Ovary (tissue), 10 donors: ENCODE measurements at places on chromosomes 2 and 18. TPM values are rescaled to one million over a fixed set of nuclear protein-coding genes. Genes with fewer than 3 reads are reported as not detected.

DNA sequence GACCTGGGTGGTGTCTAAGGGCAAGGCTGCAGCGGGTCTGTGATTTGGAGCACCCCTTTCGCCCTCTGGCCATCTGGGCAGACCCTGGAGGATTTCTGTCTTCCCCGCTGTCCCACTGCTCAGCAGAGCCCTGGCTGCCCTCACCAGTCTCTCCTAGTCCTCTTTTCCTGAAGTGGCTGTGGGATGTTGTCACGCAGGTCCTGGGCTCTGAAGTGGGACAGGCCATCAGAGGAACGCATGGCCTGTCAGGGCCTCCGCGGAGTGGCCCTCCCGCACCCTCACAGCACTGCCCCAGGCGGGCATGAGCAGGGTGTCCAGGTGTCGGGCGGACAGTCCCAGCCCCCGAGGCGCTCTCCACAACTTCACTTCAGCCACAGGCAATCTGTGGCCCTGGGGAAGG, 1.1 kb upstream of the TMEM185B start:
- no peaks in the 10 kb centered on the region for H3K27me3 ChIP-seq
- no peak overlapping the region for H3K4me3 ChIP-seq
- no peak overlapping the region for H3K27ac ChIP-seq

DNA sequence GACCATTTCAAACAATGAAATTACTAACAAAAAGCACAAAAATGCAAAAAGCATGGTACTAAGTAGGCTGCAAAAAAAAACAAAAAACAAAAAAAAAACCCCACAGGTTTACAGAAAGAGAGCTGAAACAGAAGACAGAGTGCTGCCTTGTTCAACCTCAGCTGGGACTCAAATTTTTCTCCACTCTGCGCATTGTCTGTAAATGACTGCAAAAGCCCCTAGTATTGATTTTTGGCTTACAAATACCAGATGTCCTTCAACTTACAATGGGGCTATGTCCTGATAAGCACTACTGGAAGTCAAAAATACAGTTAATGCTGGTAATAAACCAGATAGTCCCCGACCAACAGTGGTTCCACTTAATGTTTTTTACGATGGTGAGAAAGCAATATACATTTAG, 42.2 kb downstream of the UBE2E3 start:
- no peak overlapping the region for H3K4me3 ChIP-seq
- peaks cover 1% of the 10 kb centered on the region for H3K4me1 ChIP-seq
- DNase-seq, result no peak
- H3K27me3 ChIP-seq, result no peaks in the 10 kb centered on the region
- no peak overlapping the region for H3K27ac ChIP-seq
- no peaks in the 10 kb centered on the region for H3K36me3 ChIP-seq

- H3K27me3 ChIP-seq, result no peaks in the 10 kb centered on the region
- DNase-seq, result no peak
These were observed 1076.7 kb upstream of the PIK3C3 start for GRCh38 chr18:40878371-40878770.

DNA sequence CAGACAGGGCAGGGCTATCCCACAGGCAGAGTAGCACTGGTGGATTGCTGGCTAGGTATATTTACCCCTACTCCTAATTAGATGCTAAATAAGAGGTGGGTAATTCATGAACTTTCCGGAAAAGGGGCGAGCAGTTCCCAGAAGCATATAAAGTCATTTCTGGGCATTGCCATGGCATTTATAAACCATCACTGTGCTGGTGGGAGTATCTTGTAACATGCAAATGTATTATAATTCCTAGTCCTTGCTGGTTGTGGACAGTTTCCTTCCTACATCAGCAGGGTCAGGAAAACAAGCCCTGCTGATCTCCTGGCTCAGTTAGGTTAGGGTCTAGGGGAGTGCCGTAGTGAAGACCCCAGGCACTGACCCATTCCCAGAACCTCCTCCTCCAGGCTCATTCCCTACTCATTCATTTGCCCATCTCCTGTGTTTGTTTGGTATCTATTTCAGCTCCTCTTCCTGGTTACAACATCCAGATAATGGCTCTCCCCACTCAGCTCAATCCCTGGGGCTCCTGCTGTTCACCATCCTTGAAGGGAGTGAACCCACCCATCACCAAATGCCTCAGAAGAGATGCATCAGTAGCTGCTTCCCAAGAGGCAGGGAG, 282.7 kb downstream of the SRBD1 start:
- H3K4me3 ChIP-seq, result no peak overlapping the region
- no peaks in the 10 kb centered on the region for H3K36me3 ChIP-seq
- no peaks in the 10 kb centered on the region for H3K27me3 ChIP-seq

- no peak overlapping the region for H3K27ac ChIP-seq
- H3K27me3 ChIP-seq, result no peaks in the 10 kb centered on the region
- DNase-seq, result no peak
- H3K36me3 ChIP-seq, result no peaks in the 10 kb centered on the region
- no peak overlapping the region for H3K4me3 ChIP-seq
These were observed 155.7 kb downstream of the CELF4 start for GRCh38 chr18:37409878-37410277.

DNA sequence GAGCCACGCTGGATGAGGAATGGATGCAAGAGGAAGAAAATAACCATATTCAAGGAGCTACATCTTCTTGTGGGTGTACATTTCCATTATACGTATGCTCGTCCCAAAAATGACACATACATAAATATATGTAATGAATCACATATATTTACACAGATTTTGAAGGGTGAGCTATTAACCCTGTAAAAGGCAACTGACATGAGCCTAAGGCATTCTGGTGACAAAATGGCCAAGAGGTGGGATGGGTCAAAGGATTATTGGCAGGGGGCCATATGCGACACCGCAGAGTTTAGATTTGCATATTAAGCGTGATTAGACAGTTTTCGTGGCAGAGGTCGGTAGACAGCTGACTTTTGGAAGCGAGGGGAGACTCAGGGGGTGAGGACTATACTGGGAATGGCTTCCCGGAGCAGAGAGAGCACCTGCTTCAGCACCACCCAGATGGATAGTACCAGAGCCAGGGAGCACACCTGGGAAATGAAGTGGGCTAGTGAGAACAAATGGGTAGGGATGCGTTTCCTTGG, 431 bp upstream of the CNRIP1 start:
- peaks cover 5% of the 10 kb centered on the region for H3K4me1 ChIP-seq
- H3K4me3 ChIP-seq, result peak overlapping the region; percentile 64
- peak; percentile 42 for DNase-seq
- no peaks in the 10 kb centered on the region for H3K36me3 ChIP-seq

DNA sequence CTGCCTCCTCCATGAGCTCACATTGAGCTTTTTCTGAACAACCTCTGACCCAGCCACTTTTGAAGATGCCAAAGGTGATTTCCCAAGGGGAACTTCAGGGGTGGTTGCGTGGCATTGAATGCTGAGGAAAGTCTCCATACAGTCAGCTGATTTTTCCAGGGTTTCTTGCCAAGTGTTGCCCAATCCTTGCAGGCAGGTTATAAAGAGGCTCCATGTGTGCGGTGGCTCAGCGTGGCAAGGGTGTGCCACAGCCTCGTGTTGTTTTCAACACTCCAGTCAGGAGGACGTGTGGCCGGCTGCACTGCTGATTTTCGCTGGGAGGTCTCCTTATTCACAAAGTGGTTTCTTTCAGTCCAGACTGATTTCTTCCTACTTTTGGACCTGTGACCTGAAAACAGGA, 81.4 kb upstream of the GATA6 start:
- no peak overlapping the region for H3K27ac ChIP-seq
- H3K36me3 ChIP-seq, result no peaks in the 10 kb centered on the region
- no peaks in the 10 kb centered on the region for H3K27me3 ChIP-seq
- H3K4me3 ChIP-seq, result no peak overlapping the region

DNA sequence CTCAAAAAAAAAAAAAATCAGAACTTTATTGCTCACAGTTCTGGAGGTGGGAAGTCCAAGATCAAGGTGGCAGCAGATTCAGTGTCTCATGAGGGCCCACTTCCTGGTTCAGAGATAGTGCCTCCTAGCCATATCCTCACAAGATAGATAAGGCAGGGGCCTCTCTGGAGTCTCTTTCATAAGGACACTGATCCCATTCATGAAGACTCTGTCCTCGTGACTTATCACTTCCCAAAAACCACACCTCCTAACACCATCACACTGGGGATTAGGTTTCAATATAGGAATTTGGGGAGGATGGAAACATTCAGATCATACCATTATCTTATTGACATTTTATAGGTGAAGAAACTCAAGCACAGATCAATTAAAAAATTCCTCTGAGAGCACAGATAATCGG, 61.1 kb downstream of the PDCL3 start:
- H3K36me3 ChIP-seq, result no peaks in the 10 kb centered on the region
- no peaks in the 10 kb centered on the region for H3K27me3 ChIP-seq
- H3K4me3 ChIP-seq, result no peak overlapping the region
- no peaks in the 10 kb centered on the region for H3K4me1 ChIP-seq
- no peak overlapping the region for H3K27ac ChIP-seq

GRCh38 chr2:118148809-118149208, 60.5 kb downstream of the INSIG2 start:
- H3K4me1 ChIP-seq, result no peaks in the 10 kb centered on the region
- H3K4me3 ChIP-seq, result no peak overlapping the region
- H3K27me3 ChIP-seq, result no peaks in the 10 kb centered on the region
- no peak for DNase-seq
- H3K36me3 ChIP-seq, result no peaks in the 10 kb centered on the region
- H3K27ac ChIP-seq, result no peak overlapping the region

DNA sequence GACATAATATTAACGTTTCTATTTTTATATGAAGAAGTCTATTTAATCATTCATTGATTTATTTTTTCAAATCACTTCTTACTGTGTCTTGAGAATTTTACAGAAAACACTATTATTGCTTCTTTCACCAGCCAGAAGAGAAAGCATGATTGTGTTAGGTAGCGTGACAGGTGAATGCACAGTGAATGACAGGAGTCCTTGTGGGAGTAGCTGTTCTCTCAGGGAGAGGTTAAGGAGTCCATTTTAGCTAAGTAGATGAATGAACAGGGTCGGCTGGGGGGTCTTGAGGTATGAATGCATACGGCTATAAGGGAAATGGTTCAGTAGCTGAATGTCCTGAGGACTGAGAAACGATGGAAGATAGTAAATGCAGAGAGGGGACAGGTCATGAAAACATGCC, 56.2 kb downstream of the CTNNA2 start:
- H3K4me3 ChIP-seq, result no peak overlapping the region
- H3K36me3 ChIP-seq, result no peaks in the 10 kb centered on the region
- DNase-seq, result no peak
- H3K27ac ChIP-seq, result no peak overlapping the region
- no peaks in the 10 kb centered on the region for H3K27me3 ChIP-seq

GRCh38 chr2:131023758-131024157, 69.5 kb downstream of the FAM168B start:
- DNase-seq, result no peak
- H3K27ac ChIP-seq, result no peak overlapping the region
- H3K4me1 ChIP-seq, result no peaks in the 10 kb centered on the region
- no peaks in the 10 kb centered on the region for H3K27me3 ChIP-seq

GRCh38 chr2:8534729-8535468, 147.0 kb upstream of the ID2 start:
- peaks cover 7% of the 10 kb centered on the region for H3K4me1 ChIP-seq
- no peaks in the 10 kb centered on the region for H3K27me3 ChIP-seq
- no peak overlapping the region for H3K4me3 ChIP-seq
- peak; percentile 76 for DNase-seq
- no peaks in the 10 kb centered on the region for H3K36me3 ChIP-seq
- H3K27ac ChIP-seq, result peak overlapping the region; percentile 6

GRCh38 chr2:48747319-48747718, 8.2 kb downstream of the LHCGR start:
- no peak overlapping the region for H3K27ac ChIP-seq
- no peak for DNase-seq
- H3K36me3 ChIP-seq, result no peaks in the 10 kb centered on the region
- H3K4me3 ChIP-seq, result no peak overlapping the region
- peaks cover 6% of the 10 kb centered on the region for H3K4me1 ChIP-seq

DNA sequence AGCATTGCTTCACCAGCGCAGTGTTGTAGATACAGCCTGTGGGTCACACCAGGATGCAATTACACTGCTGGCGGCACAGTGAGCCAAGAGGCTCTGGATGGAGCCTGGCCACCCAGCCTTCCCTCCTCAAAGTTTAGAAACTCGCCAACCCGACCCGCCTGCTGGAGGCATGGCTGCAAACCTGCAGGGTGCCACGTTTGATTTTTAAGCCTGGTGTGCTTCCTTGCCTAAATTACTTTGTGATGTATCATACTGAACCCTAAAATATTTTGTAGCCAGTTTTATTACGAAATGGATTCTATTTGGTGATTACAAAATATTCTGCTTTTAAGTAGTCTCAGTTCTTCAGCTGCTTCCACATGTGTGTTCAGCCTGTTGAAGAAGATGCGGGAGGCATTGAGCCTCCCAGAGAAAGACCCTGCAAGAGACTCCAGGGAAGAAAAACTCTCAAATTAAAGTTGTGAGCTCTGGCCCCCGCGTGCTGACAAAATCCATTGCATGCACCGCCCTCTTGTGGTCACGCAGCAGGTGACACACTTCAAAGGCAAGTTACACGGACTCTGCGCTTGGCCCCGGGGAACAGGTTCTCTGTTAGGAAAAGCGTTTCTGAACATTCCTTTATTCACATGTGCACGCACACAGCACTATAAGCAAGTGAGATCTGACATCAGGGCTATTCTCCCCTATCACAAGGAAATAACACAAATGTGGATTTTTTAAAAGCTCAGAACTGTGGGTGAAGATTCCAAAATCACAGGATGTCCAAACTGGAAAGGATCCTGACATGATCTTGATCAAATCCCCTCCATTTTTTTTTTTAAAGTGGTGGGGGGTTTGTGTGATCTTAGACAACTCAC, 63.0 kb upstream of the TWIST2 start:
- peak; percentile 80 for DNase-seq
- H3K4me1 ChIP-seq, result no peaks in the 10 kb centered on the region
- no peaks in the 10 kb centered on the region for H3K27me3 ChIP-seq
- no peak overlapping the region for H3K27ac ChIP-seq
- H3K4me3 ChIP-seq, result no peak overlapping the region

DNA sequence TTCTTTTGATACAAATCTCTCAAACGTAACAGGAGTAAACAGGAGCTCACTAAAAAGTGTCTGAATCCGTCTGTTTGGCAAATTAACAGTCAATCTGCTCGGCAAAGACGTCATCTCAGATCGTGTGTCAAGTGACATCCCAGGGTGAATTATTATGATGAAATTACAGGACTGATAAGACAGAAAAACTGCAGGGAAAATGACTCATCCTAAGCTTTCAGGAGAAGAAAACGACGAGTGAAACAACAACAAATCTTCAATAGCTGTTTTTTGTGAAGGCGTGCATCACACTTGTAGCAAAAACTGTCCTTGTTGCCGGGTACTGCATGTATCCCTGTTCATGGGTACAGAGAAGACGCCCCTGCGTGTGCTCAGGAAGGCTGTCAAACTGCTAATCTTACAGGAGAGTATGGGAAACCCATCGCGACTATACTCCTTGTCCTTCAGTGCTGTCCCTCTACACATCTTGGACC, 24.9 kb downstream of the EPB41L3 start:
- no peak overlapping the region for H3K27ac ChIP-seq
- no peaks in the 10 kb centered on the region for H3K27me3 ChIP-seq
- H3K4me1 ChIP-seq, result no peaks in the 10 kb centered on the region

- H3K4me1 ChIP-seq, result peaks cover 3% of the 10 kb centered on the region
- no peak for DNase-seq
- no peak overlapping the region for H3K4me3 ChIP-seq
- H3K27me3 ChIP-seq, result no peaks in the 10 kb centered on the region
These were observed 2.5 kb downstream of the CHN1 start for GRCh38 chr2:175002547-175003274.

UGT1A9 gene
- not detected for total RNA-seq

TUBA3D gene
- 74.1 TPM for total RNA-seq

CFAP65 gene
- 2.0 TPM for total RNA-seq

EDAR gene
- not detected for total RNA-seq

TAF1B gene
- 18.2 TPM for total RNA-seq
